Activated effector memory CD4-positive, alpha-beta T cell treated with anti-CD3 and anti-CD28 coated beads, Interleukin-2, amount 50 U/mL, for 16 hours (primary cell): ENCODE measurements at places on chromosomes 5 and 9.

DNA sequence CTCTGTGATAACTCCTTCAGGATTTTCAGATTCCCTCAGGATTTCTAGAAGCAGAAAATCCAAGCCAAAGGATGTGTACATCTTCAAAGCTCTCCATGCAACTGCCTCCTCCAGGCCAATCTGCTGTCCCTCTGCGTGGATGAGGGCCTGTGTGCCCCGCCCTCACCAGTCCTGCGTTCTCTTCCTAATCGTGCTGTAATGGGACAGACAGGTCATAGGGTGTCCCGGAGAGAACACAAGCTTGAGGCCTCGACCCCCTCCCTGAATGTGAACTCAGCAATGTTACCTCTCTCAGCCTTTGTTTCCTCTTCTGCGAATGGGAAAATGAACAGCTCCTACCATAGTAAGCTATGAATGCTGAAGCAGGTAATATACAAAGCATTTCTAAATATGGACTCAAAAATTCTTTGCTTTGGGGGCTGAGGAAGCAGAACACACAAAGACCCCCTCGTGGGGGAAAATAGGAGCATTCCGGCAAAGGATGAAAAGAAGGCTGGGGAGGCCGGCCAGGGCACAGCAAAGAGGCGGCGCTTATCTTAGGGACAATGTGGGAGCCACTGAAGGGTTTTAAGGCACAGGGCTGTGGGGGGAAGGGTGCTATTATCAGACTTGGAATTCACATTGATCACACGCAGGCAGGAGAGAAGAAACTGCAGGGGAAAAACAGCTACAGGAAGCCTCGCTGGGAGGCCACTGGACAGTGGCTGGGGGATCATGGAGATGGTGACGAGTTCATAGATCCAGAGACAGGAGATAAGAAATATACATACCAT is 57.2 kb upstream of the FBXW11 start:
- peak; percentile 36 for DNase-seq

DNA sequence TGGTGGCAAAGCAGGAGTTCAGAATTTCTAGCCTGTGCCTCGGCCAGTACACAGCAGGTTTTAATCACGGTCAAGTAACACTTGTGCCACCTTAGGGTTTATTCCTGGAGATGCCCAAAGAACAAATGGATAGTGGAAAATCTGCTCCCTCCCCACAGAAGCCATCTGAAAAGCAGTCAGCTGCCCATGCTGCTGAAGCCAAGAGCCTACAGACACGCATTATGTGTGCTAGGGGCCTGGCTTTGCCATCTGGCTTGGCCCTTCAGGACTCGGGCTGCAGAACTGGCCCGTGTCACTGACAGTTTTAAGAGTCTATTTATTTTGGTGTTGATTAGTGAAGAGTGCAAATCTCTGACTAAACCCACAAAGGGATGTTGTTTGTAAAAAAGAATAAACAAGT is 11.1 kb downstream of the ARSB start:
- no peak for DNase-seq

- DNase-seq = no peak
Observed at GRCh38 chr9:38421498-38422211, 2.6 kb downstream of the IGFBPL1 start.

- DNase-seq = no peak
Observed at GRCh38 chr9:129142138-129142935, 31.1 kb downstream of the PTPA start.

DNA sequence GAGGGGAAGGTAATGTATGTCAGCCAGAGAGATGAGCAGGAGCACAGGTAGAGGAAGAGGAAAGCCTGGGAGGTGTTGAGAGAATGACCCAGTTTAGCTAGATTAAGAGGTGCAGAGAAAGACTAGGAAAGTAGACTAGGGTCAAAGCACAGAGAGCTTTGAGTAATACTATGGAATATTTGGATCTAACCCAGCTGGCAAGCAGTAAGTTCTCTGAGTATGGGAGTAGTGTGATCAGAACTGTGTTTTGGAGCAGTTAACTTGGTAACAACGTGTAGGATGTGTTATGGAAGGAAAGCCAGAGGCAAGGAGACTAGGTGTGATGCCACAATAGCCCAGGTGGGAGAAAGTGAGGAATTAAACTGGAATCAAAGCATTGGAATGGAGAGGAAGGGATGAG is 84.9 kb upstream of the PTGER4 start:
- no peak for DNase-seq

DNA sequence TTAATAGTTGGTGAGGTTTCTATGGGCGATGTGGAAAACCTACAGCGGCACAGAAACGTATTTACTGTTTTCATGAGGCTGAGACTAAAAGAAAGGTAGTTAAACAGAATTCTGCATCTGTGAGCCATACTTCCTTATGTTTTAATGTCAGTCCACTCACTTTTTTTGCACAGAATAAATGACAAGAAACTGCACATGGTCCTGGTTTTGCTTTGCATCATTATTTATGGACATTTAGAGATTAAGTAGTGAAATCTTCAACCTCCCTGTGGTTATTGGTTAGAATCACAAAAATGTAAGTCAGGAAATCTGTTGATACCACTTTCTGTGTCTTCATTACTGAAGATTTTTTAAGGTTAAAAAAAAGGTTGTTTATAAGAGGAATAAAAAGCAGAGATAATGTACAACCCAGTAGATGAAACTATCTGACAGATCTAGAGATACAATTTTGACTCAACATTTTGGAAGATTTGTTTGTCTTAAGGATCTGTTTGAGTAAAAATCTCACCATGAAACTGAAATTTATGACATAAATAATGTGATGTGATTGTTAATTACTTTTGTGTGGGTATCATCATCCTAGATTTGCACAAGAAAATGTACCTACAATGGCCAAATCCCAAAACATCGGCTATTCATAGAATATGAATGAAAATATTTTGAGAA is 2.4 kb downstream of the PRR16 start:
- DNase-seq = no peak

GRCh38 chr9:36127652-36128244 is 8.8 kb upstream of the GLIPR2 start:
- DNase-seq = no peak

- no peak for DNase-seq
Observed at GRCh38 chr9:134268747-134269146, 57.5 kb upstream of the RXRA start.

GRCh38 chr9:109556061-109556460 is 58.0 kb upstream of the PTPN3 start:
- no peak for DNase-seq

DNA sequence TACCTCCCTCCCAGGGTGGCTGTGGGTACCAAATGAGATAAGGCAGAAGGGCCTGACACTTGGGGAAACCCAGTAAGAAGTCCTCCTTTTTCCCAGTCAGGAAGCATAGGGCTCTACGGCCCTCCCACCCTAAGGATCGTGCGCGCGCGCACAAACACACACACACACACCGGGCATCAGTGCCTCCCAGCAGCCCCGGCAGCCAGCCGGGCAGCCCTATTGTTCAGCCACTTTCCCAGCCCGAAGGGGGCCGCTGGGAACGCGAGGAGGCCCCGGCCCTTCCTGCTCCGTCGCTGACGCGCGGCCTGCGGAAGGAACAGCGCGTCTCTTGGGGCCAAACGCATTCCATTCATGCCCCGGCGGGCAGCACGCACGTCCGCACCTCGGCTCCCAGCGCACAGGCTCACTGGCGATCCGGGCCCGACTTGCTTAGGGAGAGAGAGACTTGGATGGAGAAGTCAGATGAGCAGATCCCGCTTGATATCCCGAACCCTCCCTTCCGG is 22.6 kb downstream of the DUSP1 start:
- no peak for DNase-seq
